Left ventricle myocardium inferior (tissue), 1 donor: ENCODE measurements at places on chromosomes 2 and 18.

- no peak for DNase-seq
Measured at GRCh38 chr2:54726940-54727339, 3.5 kb downstream of the EML6 start.

DNA sequence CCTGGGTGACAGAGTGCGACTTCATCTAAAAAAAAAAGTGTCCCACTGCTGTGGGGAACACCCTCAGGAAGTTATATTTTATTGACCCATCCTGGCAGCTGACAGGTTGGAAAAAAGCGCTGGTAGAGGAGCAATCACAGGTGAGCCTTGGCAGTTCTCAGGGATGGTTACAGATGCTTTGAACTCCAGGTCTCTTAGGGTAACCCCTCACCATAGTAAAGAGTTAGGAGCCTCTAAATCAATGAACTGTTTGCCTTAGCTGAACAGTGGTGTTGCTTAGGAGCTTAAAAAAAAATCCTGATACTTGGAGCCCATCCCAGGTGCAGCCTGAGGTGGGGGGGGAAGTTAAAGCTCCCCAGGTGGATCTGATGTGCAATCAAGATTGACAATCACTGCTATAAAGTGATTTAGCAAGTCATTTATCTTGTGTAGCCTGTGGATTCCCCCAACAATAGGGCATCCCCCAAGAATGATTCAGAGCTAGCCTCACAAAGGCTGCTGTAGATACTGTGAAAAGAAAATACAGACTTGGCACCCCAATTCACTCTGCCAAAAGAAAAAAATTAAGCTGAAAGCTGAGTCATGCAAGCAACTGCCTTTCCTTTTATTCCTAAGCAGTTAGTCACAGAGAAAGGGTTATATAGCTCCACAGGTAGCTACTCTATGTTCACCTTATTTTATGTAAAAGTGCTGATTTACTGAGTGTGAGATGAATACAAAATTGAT, 14.8 kb downstream of the SLC16A14 start:
- no peak for DNase-seq

GRCh38 chr2:16168506-16169264, 228.3 kb downstream of the MYCN start:
- DNase-seq, result no peak

- no peak for DNase-seq
Measured at GRCh38 chr2:238999291-238999741, 151.4 kb downstream of the TWIST2 start.

GRCh38 chr2:122866095-122866494, 1110.6 kb downstream of the TSN start:
- no peak for DNase-seq

GRCh38 chr2:200212862-200213425, 93.5 kb upstream of the SPATS2L start:
- DNase-seq, result no peak

- DNase-seq, result no peak
Measured at GRCh38 chr2:176261136-176261535, 8.1 kb upstream of the MTX2 start.

DNA sequence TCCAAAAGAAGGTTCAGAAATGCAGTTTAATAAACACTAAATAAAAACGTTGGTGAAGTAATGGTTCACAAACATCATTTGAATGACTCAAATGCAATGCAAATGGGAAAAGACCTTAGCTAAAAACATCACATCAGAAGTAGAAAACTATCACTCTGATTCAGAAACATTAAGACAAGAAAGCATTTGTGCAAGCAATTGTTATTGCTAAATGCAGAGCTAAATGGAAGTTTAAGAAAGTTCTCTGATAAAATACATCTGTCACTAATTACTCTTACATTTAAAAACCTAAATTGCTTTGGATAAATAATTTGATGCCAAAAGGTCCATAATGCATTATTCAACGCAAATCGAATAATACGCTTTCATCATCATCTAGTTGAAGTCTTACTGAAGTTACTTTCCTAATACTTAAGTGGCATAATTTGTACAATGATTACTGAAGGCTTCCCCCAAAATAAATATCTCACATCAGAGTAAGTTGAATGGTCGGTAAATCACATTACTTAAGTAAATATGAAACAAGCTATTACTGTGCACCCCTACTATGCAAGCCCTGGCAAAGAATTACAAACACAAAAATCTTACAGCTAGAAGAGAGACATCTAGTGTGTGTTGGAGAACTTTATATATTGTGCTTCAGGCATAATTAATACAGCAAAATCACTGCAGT, 105.7 kb upstream of the KCTD1 start:
- DNase-seq, result no peak

GRCh38 chr2:33526132-33526531, 49.7 kb downstream of the RASGRP3 start:
- DNase-seq, result no peak

DNA sequence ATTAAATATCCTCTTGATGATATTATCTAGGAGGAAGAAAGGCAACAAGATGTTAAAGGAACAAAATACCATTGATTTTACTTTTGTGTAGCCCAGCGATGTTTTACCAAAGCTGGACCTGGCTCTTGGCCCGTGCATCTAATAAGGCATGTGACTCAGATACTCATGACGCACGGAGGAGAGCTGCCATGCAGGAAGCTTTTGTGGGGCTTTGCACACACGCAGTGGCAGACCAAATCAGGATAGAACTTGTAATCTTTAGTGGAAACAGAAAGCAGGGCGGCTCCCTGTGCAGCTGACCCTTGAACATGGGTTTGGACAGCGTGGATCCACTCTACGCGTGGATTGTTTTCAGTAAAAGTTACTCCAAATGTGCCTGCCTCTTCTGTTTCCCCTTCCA, 190.0 kb downstream of the NAPG start:
- no peak for DNase-seq

DNA sequence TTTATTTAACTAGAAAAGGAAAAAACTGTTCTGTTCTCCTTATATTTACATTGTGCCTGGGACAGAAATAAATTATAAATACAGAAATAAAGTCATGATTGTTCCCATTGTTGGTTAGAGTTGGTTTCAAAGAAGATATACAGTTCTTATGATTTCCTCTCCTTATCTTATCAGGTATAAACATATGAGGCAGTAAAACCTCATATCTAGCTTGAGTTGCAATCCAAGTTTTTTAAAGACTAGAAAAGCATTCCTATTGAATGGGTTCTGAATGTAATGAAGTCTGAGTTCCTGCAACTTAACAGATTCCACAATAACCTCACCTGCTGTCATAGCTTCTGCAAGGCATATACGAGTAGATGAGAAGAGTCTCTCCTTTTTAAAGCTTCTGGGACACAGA, 114.7 kb upstream of the CAVIN2 start:
- no peak for DNase-seq

DNA sequence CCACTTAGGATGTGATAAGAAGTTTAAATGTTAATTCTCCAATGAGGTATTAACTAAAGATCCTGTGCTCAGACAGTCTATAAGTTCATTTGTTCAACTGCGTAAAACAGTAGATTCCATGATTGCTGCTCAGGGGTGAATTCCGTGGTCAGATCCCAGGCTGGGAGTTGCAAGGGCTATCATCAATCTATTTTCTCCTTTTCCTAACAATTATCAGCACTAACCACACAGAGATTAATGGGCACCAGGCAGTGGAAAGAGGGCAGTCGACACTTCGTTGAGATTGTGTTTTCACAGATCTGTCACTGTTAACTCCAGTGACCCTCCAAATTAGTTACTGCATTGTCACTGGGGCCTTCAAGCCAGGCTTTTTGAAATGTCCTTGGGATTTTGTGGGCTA, 154.1 kb upstream of the SPRED2 start:
- DNase-seq, result no peak

- no peak for DNase-seq
Measured at GRCh38 chr2:156116113-156116512, 216.4 kb downstream of the NR4A2 start.

DNA sequence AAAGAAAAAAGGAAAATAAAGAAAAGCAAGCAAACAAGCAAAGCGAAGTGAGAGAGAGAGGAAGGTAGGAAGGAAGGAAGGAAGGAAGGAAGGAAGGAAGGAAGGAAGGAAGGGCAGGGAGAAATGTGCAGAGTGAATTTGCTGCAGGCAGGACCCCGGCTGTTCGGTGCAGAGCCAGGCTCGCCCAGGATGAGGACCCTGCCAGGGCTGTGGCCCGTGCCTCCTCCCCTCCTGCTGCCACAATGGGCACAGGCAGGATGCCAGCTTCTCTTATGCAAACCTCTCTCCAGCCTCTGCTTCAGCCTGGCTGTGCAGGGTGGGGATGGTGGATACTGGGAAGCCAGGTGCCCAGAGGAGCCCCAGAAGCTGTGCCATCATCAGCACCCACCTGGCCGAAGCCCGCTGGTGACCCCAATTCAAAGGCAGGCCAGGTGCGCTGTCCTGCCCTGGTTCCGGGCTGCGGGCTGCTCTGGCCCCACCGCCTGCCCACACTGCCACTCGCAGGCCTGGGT, 3.2 kb downstream of the GPR17 start:
- no peak for DNase-seq

GRCh38 chr18:36624451-36625167, 204.2 kb downstream of the TPGS2 start:
- no peak for DNase-seq
